HuH-7.5 (cell line): ENCODE measurements at places on chromosomes 13 and 19.
A peak's percentile ranks its signal among the peaks of the same experiment; 100 is the strongest.

- no peak for DNase-seq
Observed at GRCh38 chr13:43983373-43983772, 103.7 kb downstream of the LACC1 start.

- no peak for DNase-seq
Observed at GRCh38 chr13:33069365-33069764, 53.1 kb downstream of the KL start.

GRCh38 chr13:113802761-113803160, 43.7 kb downstream of the TMEM255B start:
- no peak for DNase-seq

GRCh38 chr13:37075164-37075563, 15.7 kb upstream of the SUPT20H start:
- DNase-seq = no peak

DNA sequence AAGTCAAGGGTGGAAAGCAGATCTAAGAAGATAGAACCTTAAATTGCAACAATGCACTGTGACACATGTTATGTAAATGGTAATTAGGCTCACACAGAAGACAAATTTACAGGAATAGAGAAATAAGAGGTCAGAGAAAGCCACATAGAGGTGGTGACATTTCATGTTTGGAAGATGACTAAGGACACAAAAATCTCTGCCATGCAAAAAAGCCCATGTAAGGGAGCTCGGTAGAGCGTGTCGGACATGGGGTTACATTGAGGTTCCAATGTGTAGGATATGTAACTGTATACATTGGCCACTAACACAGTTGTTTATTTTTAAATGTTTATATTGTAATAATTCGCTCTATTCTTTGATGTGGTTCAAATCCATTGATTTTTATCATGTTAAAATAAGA, 33.7 kb downstream of the SUGT1 start:
- DNase-seq = no peak

DNA sequence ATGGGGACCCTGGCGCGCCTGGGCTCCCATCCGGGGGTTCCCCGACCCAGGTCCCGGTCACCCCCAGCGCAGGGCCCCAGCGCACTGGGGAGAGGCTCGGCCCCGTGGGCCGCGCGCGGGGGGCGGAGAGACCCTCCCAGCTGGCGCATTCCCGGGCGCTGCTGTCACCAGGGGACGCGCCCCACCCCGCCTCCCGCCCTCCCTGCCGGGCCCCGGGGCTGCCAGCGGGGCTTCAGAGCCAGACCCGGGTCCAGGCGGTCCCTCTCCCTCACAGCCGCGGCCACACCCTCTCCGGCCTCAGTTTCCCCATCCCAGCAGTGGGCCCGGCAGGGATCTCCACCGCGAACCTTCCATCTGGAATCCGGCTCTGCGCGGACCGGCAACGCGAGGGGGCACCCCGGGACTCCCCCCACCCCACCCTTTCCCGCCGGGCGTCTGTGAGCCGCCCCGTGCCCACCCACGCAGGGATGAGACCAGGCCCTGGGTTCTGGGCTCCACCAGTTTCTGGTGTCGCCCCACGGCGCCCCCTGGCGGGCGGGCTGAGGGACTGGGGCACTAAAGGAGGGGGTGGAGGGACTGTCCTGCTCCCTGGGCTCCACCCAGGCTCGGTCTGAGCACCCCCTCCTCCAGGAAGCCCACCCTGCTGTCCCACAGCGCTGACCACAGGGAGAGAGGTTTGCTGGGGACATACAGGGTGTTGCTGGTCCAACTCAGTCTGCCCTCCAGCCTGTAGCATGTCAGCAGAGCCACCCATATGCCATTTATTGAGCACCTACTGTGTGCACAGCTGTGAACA, 878 bp upstream of the ADAMTSL5 start:
- DNase-seq = peak; percentile 89
